ENCODE measurements at places on chromosomes 12 and 14.

DNA sequence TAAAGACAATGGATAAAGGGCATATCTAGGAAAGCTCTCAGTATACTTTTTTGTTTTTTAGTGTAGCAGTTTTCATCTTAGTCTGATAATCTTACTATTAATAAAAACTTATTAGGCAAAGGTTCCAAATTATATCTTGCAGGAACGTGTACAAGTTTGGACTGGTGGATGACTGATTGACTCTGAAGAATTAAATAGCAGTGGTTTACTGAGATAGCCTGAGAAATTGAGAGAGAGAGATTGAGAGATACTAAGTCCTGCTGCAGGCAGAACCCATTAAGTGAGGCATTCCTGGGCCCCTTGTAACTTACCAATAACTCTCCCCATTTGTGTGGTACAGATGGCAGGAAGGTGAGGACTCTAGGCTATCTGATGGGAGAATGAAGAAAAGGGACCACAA lies 80.2 kb upstream of the SLC38A2 start:
- no peak for DNase-seq

DNA sequence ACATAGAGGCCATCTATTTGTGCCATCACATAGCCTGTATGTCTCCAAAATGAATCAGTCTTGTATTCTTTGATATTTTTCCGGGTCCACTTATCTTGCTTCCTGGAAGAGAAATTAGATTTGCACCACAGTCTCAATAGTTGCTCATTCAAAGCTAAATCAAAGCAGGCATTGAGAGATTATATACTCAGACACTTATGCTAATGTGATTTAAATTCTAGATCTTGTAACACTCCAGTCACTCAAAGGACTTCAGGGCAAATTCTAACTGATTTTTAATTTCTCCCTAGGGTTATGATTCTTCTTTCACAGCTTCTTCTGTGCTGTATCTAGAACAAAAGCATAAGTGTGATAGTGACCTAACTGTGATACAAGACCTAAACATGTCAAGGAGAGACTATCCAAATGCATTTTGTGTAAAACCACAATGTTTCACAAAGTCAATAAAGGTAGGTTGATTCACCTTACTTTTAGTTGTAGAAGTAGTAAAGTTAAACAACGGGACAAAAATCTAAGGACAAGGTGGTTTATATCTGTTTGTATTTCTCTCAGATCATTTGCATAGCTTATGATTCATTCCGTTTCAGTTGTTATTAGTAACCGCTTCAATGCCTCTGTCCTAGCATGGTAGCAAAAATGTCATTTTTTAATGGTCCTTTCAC lies 26.8 kb downstream of the PLBD1 start:
- no peak for DNase-seq

- no peak for DNase-seq
These were observed 12.3 kb downstream of the TMEM117 start for GRCh38 chr12:43848226-43848507.

GRCh38 chr14:85241022-85241855 lies 288.7 kb upstream of the FLRT2 start:
- no peak for DNase-seq

GRCh38 chr12:34398706-34399630 lies 376.7 kb downstream of the ALG10 start:
- DNase-seq, result no peak

- DNase-seq, result no peak
These were observed 110.0 kb upstream of the CPM start for GRCh38 chr12:69042970-69043369.

DNA sequence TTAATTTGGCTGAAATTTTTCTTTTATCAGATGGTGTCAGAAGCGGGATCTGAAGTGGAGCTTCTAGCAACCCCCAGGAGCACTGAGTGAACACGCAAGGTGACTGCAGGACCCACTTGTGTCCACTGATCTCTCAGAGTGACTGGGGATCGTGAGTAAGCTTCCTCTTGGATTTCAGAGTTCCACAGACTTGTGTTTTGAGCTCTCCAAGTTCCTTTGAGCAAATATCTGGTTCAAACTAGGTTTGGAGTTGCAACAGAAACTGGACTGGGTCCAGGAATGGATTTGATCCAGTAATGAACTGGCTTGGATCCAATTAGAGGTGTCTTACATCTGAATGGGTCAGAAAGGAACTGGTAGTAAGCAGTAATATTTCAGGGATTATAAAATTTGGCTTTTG lies 24.7 kb upstream of the B4GALNT1 start:
- DNase-seq, result no peak

DNA sequence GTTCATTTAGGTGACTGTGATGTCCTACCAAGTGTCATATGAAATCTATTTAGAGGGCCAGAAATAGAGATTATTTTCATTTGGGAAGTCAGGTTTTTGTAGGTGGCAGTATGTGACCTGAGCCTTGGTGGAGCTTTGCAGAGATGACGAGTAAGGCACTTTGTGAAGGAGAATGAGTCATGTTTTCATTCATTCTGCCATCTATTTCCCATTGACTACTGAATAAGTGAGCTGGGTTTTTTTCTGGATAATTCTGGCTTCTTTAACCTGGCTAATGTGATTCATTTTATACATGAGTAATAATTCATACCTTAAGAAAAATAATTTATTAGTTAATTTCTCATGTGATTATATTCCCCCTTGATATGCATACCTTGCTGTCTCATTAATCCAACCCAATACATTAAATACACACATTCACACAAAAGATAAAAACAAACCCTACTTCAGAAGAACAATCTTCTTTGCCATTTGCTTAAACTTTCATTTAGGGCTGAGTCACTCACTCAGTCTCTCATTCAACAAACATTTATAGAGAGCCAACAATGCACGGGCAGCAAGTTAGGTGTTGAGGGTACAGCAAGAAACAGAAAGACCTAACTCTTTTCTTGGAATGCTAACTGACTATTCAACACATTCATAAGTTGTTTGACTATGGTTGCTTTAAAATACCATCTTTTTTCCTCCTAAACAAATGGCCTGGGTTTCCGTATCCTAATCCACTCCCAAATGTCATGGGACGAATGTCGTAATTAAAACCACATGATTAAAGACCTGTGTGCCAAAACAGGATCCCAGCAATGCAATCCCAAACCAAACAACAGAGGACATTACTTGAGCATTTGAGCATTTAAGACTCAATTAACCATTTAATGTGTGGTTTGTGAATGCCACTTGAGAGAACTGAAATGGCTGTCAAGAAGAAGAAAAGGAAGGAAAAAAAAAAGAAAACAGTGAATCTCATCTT lies 78.0 kb downstream of the KITLG start:
- DNase-seq, result peak; percentile 34

GRCh38 chr14:104199266-104199895 lies 61.0 kb downstream of the KIF26A start:
- DNase-seq, result no peak

DNA sequence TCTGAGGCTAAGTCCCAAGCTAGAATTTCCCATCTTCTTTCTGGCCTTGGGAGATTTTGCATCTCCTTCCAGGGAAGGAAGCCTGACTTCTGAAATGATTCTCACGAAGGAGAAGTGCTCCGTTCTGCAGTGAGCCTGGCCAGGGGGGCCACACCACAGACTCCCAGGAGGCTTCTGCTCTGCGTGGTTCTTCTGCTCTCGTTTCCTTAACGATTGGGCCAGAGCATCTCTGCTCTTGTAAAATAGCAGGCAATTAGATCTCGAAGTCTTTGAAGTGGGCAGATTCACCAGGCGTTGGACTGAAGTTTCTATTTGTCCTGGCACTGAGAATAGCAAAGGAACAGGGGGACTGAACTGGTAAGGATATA lies 6.7 kb upstream of the BATF start:
- DNase-seq, result no peak

DNA sequence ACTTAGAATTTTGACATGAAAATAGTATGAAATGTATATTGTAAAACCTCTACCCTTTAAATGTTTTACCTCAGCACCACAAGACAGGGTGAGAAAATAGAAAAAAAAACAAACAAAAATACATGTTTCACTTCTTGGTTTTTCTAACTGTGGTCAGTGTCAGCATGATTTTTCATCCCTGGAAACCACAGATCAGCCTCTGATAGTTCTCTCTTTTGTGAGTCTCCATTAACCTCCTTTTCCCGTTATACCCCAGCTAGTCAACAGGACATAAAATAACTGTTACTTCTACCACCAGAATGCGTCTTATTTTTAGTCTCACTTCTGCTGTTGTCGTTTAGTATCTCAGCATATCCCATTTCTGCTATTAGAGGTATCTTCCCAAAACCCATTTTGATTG lies 48.3 kb upstream of the KCNMB4 start:
- DNase-seq, result peak; percentile 25

GRCh38 chr14:30678926-30679431 lies 56.9 kb downstream of the SCFD1 start:
- DNase-seq, result no peak

DNA sequence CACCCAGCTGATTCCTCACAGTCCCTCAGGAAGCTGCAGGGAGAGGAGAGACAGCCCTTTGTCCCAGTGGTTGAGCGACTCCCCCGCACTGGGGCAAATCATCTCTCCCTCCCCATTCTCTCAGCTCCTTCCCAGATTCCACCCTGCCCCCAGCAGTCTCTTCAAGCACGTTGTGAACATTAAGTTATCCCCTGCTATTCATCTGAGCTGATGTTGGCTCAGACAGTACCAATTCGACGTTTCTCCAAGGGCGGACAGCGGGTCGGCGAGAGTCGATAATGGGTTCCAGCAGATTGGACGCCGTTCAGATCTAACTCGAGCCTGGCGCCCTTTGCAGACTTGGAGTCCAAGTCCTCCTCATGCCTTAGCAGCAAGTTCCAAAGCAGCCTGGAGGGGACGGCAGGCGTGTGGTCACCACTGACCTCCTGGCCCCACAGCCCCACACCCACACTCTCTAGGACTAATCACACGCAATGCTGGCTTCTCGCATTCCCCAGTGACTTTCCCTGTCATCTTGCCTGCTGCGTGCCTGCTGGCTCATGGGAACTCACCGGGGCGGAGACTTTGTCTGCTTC lies 245.9 kb downstream of the CHST11 start:
- DNase-seq, result no peak

GRCh38 chr12:95623554-95624170 lies 72.4 kb upstream of the USP44 start:
- peak; percentile 13 for DNase-seq

- DNase-seq, result no peak
These were observed 90.6 kb upstream of the AMN1 start for GRCh38 chr12:31819427-31819826.

GRCh38 chr12:127360580-127360979 lies 906.4 kb upstream of the TMEM132C start:
- DNase-seq, result no peak

DNA sequence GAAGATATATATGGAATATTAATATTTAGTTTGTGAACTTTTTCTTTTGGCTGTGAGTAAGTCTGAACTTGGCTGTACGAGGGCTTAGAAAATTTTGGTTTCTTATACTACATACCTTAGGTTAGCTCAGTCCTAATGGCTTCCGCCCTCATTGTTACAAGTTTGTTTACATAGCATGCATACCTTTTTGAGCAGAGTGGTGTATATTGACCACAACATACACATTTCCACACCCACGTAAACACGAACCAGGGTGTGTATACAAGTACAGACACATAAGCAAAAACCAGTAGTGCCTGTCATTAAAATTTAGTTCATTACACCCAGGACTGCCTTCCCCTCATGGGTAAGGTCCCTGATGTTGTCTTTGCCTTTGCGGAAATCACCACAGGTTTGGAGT lies 230.2 kb upstream of the RGS6 start:
- no peak for DNase-seq

- DNase-seq, result no peak
These were observed 57.4 kb upstream of the PPP2R5C start for GRCh38 chr14:101704140-101704539.

GRCh38 chr12:114445401-114446323 lies 39.7 kb upstream of the TBX5 start:
- no peak for DNase-seq
